ENCODE measurements at places on chromosomes 5 and 9.

GRCh38 chr9:98248737-98249474, 6.5 kb downstream of the TBC1D2 start:
- DNase-seq = peak; percentile 92

GRCh38 chr9:14869671-14870070, 40.6 kb downstream of the FREM1 start:
- DNase-seq = no peak

DNA sequence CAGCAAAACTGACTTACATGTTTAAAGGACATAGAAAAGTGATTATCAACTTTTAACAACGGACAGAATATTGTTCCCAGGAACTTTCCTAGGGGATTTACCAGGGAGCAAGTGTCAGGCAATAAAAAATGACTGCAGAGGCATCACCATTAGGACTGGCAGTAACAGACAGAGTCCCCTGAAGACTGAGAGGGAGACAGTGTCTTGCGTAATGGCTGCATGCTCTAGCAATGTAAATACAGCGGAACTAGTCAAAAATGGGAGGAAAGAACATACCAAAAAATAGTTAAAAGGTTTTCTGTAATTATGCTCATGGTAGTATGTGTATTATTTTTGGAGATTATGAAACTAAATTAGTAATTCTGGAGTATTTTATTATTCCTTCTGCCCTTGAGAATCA, 181.8 kb downstream of the CRB2 start:
- DNase-seq = no peak

- no peak for DNase-seq
These were observed 194.8 kb downstream of the AUH start for GRCh38 chr9:91166796-91167366.

- no peak for DNase-seq
These were observed 39.4 kb downstream of the UBE2QL1 start for GRCh38 chr5:6488021-6488420.

All from lower lobe of right lung (tissue), 2 donors.